ENCODE measurements at places on chromosomes 16 and 17. TPM values are rescaled to one million over a fixed set of nuclear protein-coding genes. Genes with fewer than 3 reads are reported as not detected.

The IL34 gene
- 2.2 TPM for total RNA-seq

The ZFP3 gene
- 11.2 TPM for total RNA-seq

The TP53TG3C gene
- not detected for total RNA-seq

The FZD2 gene
- 0.58 TPM for total RNA-seq

The TTLL6 gene
- 12.2 TPM for total RNA-seq

The TPSAB1 gene
- 7.8 TPM for total RNA-seq

The TBC1D3G gene
- not detected for total RNA-seq

The CDH3 gene
- total RNA-seq: 0.22 TPM

The CDT1 gene
- 2.9 TPM for total RNA-seq

The GRIN2C gene
- total RNA-seq: 1.4 TPM

The ZNF423 gene
- total RNA-seq: 11.6 TPM

The TMEM235 gene
- total RNA-seq: not detected

The SP6 gene
- 2.0 TPM for total RNA-seq

The NOD2 gene
- 2.0 TPM for total RNA-seq

The KRT23 gene
- 0.53 TPM for total RNA-seq

The ALOXE3 gene
- not detected for total RNA-seq
